ENCODE measurements at places on chromosomes 4 and X. TPM values are rescaled to one million over a fixed set of nuclear protein-coding genes. Genes with fewer than 3 reads are reported as not detected.
A peak's percentile ranks its signal among the peaks of the same experiment; 100 is the strongest.

Gene TMPRSS11F
- not detected for total RNA-seq

Gene RBMXL3
- not detected for total RNA-seq

GRCh38 chr4:83331956-83332355 lies 2.7 kb downstream of the HPSE start:
- DNase-seq = no peak
- no peak overlapping the region for H3K27ac ChIP-seq

DNA sequence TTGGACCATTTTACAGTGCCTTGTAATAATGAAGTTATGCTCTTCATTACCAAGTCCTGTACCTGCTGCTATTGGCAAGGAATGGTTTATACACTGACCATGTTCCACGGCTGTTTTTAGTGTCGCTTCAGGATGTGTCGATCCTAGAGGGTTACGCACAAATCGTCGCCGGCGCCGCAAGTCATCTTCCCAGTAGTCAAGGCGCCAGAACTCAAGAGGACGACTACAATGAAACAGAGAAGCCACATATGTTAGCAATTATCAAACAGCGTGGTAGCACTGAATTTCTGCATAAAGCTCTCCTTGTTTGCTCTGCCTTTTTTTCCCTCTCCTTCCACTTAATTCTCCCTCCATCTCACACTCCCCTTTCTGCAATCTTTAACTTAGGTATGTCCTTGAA lies 17.0 kb downstream of the MAB21L2 start:
- no peak for DNase-seq
- no peaks in the 10 kb centered on the region for H3K27me3 ChIP-seq
- H3K4me1 ChIP-seq = no peaks in the 10 kb centered on the region

DNA sequence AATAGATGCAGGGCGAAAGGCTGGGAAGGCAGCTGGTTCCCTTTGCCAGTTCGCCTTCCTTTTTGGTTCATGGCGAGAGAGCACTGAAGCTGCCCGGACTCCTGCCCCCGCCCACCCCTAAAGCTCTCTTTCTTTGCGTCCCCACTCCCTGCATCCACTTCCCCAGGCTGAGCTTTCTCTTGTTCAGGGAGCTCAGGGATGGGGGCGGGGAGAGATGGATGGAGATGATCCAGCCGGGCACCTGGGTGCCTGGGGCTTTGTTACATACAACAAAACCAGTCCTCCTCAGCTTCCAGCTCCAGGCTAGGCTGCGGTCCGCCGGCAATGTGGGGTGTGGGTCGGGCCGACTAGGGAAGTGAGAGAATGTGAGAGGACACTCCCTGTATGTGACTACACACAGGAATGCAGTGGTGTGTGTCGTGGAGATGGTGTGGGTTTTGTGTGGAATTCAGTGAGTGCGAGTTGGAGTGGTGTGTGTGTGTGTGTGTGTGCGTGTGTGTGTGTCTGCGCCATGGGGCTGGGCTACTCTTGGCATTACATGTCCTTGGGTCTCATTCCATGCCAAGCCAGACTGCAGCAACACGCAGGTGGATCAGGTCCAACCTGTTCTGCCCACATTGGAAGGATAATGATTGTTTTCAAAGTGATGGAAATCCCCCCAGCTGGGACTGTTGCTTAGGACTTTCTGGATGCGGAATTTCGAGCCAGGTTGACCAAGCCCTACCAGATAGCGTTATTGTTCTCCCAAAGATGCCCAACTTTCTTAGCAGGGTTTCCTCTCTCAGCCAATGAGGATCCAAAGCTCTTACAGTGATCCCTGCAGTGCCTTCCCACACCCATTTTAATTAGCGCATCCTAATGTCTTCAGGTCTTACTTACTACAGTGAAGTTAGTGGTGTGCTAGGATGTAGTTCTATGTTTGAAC lies 149.4 kb upstream of the CHRDL1 start:
- peak overlapping the region; percentile 3 for H3K4me3 ChIP-seq
- H3K27ac ChIP-seq = peak overlapping the region; percentile 40
- no peaks in the 10 kb centered on the region for H3K27me3 ChIP-seq
- H3K36me3 ChIP-seq = no peaks in the 10 kb centered on the region

DNA sequence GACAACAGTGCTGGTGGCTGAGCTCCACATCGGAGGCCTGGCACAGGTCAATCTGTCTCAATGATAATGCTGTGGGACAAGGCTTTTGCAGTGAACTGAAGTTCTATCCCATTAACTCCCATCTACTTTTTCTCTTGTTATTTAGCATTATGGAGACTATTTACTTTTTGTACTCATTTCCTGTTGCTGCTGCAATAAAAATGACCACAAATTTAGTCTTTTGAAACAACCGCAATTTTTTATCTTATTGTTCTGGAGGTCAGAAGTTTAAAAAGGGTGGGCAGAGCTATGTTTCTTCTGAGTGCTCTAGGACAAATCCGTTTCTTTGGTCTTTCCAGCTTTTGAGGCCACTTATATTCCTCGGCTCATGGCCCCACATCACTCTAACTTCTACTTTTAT lies 111.0 kb upstream of the PITX2 start:
- H3K4me3 ChIP-seq = no peak overlapping the region
- H3K36me3 ChIP-seq = no peaks in the 10 kb centered on the region
- H3K4me1 ChIP-seq = no peaks in the 10 kb centered on the region
- no peak for DNase-seq

DNA sequence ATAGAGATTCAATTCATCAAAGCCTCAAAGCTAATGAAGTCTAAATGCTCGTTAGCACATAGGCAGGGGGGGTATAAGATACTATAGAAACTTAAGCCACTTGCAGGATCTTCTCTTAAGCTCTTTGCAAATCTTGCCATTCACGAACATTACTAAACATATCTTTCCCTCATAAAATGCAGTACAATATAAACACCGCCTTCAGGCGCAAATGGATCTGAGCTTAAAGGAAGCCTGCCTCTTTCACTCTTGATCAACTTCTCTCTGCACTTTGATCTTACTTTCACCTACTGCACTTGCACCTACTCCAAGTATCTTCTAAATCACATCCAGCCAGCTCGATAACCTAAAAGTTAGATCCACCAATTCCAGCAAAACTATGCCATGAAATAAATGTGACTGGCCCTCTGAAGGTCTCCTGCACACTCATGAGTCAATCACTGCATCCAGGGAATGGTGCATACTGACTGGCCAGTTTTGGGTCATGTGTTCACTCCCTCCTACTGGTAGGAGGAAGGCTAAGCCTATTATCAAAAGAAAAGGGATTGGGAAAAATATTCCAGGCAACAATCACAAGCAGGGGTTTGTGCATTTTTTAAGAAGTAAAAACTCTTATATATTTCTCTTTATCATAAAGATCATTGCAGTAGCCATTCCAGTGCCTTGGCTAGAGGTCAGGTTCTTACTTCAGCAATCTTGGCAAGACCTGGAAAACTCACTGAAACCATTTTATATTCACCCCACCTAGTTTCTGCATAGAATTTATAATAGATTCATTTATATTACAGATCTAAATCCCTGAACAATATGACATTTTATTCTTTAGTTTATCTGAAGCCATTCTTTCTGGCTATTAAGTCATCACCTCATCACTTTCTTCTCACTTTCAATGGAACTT lies 222.0 kb downstream of the PPP3CA start:
- H3K27me3 ChIP-seq = no peaks in the 10 kb centered on the region
- no peaks in the 10 kb centered on the region for H3K4me1 ChIP-seq
- H3K36me3 ChIP-seq = no peaks in the 10 kb centered on the region
- no peak overlapping the region for H3K4me3 ChIP-seq

DNA sequence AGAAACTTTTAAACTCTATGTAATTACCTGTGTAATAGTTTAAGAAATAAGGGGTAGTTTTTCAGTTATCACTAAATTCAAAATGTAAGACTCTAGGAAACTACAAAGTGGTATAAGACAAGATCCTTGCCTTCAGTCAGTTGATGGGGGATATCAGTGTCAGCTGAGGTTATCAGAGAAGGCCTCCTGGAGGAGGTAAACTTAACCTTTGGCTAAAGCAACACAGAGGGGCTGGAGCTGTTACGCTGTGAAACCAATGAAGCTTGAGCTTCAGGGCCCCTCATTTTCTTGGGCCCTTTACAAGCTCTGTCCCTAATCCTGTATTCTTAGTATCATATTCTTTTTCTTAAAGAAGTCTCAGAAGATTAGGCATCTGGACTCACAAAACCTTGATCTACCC lies 35.9 kb downstream of the FAM13A start:
- no peaks in the 10 kb centered on the region for H3K36me3 ChIP-seq
- no peak overlapping the region for H3K4me3 ChIP-seq
- no peak overlapping the region for H3K27ac ChIP-seq
- DNase-seq = no peak
